Activated naive CD8-positive, alpha-beta T cell treated with anti-CD3 and anti-CD28 coated beads, Interleukin-2, amount 10 ng/mL, durations not matched to agents 7 days and 5 days (primary cell): ENCODE measurements at places on chromosomes 4 and X. TPM values are rescaled to one million over a fixed set of nuclear protein-coding genes. Genes with fewer than 3 reads are reported as not detected.

DNA sequence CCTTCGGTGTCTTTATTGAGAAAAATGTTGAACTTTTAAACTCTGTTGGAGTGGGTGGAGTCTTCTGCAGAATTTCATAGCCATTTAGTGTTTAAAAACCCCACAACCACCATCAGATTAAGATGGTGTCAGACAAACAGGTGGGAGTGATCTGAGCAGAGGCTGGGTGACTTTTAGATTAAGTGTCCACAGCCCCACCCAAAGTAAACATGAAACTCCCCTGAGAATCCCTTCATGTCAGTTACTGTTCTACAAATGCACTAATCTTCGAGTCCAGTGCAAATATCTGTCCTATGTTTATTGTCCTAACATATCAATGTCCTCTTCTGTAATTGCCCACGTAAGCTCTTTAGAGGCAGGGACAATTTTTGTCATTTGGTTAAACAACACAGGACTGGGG lies 175.6 kb upstream of the RBPJ start:
- H3K4me1 ChIP-seq, result peaks cover 6% of the 10 kb centered on the region
- peaks cover 6% of the 10 kb centered on the region for H3K36me3 ChIP-seq
- H3K4me3 ChIP-seq, result no peak overlapping the region

- peaks cover 9% of the 10 kb centered on the region for H3K4me1 ChIP-seq
- no peak overlapping the region for H3K4me3 ChIP-seq
- no peak overlapping the region for H3K27ac ChIP-seq
Measured at GRCh38 chr4:80360900-80361299, 25.4 kb downstream of the CFAP299 start.

- no peak for DNase-seq
- H3K27me3 ChIP-seq, result no peaks in the 10 kb centered on the region
- H3K4me3 ChIP-seq, result peak overlapping the region; percentile 3
- peaks cover 7% of the 10 kb centered on the region for H3K36me3 ChIP-seq
- H3K4me1 ChIP-seq, result peaks cover 7% of the 10 kb centered on the region
Measured at GRCh38 chrX:70470850-70471289, 26.2 kb downstream of the DLG3 start.

DNA sequence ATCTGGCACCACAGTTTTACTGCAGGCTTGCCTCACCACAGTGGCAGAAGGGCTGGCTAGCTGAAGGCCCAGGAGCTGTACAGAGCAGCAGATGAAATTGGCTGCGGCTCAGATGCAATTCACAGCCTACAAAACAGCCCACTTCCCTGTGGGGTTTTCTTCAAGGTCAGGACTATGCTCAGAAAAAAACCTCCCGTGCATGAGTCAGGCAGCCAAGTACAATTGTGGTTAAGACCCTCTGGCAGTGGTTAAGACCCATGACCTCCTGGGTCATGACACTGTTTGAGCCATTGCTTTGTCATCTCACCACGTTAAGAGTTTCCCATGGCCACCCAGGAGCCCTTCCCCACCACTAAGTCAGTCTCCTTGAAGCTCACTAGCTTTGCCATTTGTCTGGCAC lies 276.3 kb downstream of the HNRNPD start:
- no peak for DNase-seq
- peaks cover 2% of the 10 kb centered on the region for H3K27me3 ChIP-seq
- H3K4me3 ChIP-seq, result no peak overlapping the region
- H3K4me1 ChIP-seq, result no peaks in the 10 kb centered on the region
- no peaks in the 10 kb centered on the region for H3K36me3 ChIP-seq

- no peaks in the 10 kb centered on the region for H3K4me1 ChIP-seq
- no peak for DNase-seq
- H3K27me3 ChIP-seq, result no peaks in the 10 kb centered on the region
- H3K27ac ChIP-seq, result no peak overlapping the region
Measured at GRCh38 chrX:55777596-55777995, 60.0 kb downstream of the RRAGB start.

GRCh38 chrX:41634284-41634683 lies 54.5 kb upstream of the GPR34 start:
- H3K4me1 ChIP-seq, result no peaks in the 10 kb centered on the region
- no peak for DNase-seq
- H3K27me3 ChIP-seq, result no peaks in the 10 kb centered on the region
- no peak overlapping the region for H3K27ac ChIP-seq
- no peak overlapping the region for H3K4me3 ChIP-seq

DNA sequence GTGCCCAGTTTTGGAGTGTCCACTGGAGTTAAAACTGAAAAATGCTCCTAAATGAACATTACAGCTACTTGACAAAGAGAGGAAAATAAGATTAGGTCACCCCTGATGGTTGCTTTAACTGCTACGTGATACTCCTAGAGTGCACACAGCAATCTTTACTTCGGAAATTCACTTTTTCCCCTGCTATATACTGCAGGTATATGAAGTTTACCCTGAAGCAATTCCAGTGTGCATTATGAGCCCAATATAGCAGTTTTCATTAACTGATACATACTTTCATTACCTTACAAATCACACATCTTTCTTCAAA lies 773 bp upstream of the ZNF827 start:
- no peak overlapping the region for H3K4me3 ChIP-seq
- H3K27me3 ChIP-seq, result peaks cover 7% of the 10 kb centered on the region
- H3K27ac ChIP-seq, result no peak overlapping the region
- DNase-seq, result no peak
- H3K36me3 ChIP-seq, result peaks cover 3% of the 10 kb centered on the region

DNA sequence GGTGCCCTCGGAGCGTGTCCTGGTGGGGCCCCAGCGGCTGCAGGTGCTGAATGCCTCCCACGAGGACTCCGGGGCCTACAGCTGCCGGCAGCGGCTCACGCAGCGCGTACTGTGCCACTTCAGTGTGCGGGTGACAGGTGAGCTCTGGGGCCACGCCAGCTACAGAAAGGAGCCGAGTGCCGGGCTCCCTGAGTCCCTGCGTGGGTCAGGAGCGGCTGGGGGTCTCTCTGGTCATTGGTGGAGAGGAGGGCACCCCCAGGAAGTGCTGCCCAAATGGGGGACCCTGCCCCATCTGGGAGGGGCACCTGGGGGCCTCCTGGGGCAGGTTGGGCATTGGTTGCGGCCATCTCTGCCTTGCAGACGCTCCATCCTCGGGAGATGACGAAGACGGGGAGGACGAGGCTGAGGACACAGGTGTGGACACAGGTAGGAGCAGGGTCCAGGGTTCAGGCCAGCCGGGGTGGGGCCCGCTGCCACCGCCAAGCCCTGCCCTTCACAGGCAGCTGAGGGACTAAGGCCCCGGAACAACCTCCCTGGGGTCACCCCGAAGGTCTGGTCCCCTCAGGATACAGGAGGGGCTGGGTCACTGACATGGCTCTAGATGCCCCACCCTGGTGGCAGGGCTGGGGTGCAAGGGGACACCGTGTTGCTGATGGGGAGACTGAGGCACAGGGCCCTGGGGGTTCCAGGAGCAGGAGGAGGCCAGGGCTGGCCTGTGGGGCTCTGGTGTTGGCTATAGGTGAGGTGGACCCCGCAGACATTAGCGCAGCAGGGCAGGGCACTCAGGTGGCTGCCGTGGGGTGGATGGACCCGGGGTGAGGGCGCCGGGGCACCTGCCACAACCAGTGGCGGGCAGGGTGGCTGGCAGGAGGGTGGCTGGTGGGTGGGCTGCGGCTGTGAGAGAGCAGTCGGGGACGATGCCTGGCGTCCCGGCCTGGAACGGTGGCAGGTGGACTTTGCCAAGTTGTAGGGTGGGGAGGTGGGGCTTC lies 6.6 kb downstream of the FGFR3 start:
- H3K4me3 ChIP-seq, result no peak overlapping the region
- no peaks in the 10 kb centered on the region for H3K36me3 ChIP-seq
- no peak overlapping the region for H3K27ac ChIP-seq

GRCh38 chr4:162282684-162283083 lies 118.9 kb upstream of the FSTL5 start:
- no peak overlapping the region for H3K27ac ChIP-seq
- no peak for DNase-seq
- no peak overlapping the region for H3K4me3 ChIP-seq
- no peaks in the 10 kb centered on the region for H3K36me3 ChIP-seq

GRCh38 chrX:148825696-148826095 lies 325.3 kb downstream of the AFF2 start:
- no peak overlapping the region for H3K4me3 ChIP-seq
- no peaks in the 10 kb centered on the region for H3K36me3 ChIP-seq
- no peak overlapping the region for H3K27ac ChIP-seq

- no peaks in the 10 kb centered on the region for H3K27me3 ChIP-seq
- no peak for DNase-seq
- H3K4me3 ChIP-seq, result peak overlapping the region; percentile 94
- H3K36me3 ChIP-seq, result peaks cover 11% of the 10 kb centered on the region
- H3K27ac ChIP-seq, result peak overlapping the region; percentile 89
Measured at GRCh38 chrX:130174045-130174704, 2.4 kb downstream of the RAB33A start.

DNA sequence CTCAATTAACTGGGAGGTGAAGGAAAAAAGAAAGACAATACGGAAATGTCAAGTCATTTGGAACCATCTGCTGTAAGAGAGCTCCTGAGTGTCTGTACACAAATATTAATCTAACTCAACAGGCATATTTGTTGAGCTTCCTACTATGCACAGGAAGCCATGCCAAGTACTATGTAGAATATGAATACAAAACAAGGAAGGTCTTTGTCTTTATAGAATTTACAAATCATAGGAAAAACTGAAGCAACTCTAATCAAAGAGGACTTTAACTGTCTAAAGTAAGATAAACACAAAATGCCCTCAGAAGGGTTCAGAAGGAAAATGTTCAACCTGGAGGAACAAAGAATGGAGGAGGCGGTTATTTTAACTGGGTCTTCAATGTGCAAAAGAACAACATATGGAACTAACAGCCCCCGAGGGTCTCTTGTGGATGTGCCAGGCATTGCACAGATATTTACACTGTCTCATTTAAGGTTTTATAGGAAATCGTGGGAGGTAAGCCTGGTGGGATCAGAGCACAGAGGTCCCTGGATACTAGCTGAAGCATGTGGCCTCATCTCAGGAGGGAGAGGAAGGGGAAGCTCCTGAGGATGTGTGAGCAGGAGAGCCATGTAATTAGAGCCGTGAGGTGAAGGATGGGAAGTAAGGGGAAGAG lies 5.8 kb downstream of the FAM114A1 start:
- H3K4me1 ChIP-seq, result peaks cover 6% of the 10 kb centered on the region
- DNase-seq, result no peak
- no peak overlapping the region for H3K4me3 ChIP-seq
- peaks cover 32% of the 10 kb centered on the region for H3K27me3 ChIP-seq
- no peaks in the 10 kb centered on the region for H3K36me3 ChIP-seq

DNA sequence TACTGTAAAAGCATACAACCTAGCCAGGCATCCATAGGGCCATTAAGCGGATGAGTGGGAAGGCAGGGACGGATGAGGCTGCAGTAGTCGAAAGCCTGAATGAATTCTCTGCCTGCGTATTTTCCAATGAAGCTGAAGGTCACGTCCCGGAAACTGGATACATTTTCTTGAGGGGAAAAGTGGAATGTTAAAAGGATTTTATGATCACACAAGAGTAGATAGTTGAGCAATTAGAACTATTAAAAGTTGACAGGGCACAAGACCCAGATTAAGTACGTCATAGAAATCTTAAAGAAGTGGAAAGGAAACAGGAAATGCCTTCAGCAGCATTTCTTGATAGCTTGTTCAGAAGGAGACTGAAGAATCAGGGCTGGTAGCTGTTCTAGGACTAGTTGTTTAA lies 98.3 kb upstream of the CXXC4 start:
- no peak for DNase-seq
- no peak overlapping the region for H3K27ac ChIP-seq
- no peaks in the 10 kb centered on the region for H3K36me3 ChIP-seq
- peak overlapping the region; percentile 35 for H3K4me3 ChIP-seq
- no peaks in the 10 kb centered on the region for H3K27me3 ChIP-seq
- H3K4me1 ChIP-seq, result peaks cover 2% of the 10 kb centered on the region

GRCh38 chr4:105894660-105895582 lies at the start of gene NPNT:
TSS of gene NPNT (plus strand) at chr4:105895471. CDS start at chr4:105895653, 182 bp downstream.
- peak within 1 kb of the TSS; percentile 55 for H3K4me3 ChIP-seq
- peaks cover 83% of the 10 kb centered on the region for H3K27me3 ChIP-seq
- peaks cover 7% of the 10 kb centered on the region for H3K4me1 ChIP-seq
- no peaks in the 10 kb centered on the region for H3K36me3 ChIP-seq

DNA sequence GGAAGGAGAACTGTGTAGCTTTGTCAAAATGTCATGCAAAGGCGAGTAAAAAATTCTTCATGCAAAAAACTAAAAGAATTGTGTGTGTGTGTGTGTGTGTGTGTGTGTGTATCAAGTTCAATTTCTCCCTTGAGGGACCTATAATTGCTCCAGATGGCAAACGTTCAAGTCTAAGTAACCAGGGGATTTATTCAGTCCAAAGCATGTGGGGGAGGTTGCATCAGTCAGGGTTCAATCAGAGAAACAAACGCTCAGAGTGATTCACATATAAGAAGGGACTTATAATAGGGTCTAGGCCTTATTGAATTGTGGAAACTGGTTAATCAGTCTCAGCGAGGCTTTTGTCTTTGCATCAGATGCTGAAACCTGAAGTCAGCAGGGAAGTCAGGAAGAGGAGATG lies 5.0 kb downstream of the DCAF8L1 start:
- no peak overlapping the region for H3K27ac ChIP-seq
- no peaks in the 10 kb centered on the region for H3K36me3 ChIP-seq
- no peaks in the 10 kb centered on the region for H3K4me1 ChIP-seq
- H3K4me3 ChIP-seq, result no peak overlapping the region

DNA sequence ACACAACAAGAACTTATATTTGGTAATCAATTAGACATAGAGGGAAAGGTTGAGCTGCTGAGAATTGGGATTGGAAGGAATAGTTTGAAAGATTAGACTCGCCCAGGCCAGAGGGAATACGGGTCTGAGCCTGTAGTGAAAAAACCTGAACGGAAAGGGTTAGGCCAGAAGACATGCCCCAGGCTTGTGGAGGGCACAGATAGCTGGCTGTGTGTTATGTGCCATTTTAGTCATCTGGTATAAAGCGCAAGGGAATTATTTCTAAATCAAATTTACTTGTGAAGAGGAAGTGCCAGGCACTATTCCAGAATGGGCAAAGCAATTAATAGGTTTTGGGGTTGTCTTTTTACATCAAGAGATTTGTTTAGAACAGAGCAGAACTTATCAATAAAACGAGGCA lies 187.5 kb upstream of the ANKRD50 start:
- H3K4me3 ChIP-seq, result no peak overlapping the region
- H3K27ac ChIP-seq, result no peak overlapping the region

- DNase-seq, result no peak
- no peaks in the 10 kb centered on the region for H3K36me3 ChIP-seq
- no peak overlapping the region for H3K27ac ChIP-seq
- no peaks in the 10 kb centered on the region for H3K27me3 ChIP-seq
- H3K4me1 ChIP-seq, result no peaks in the 10 kb centered on the region
Measured at GRCh38 chr4:85092536-85092935, 126.0 kb upstream of the WDFY3 start.

DNA sequence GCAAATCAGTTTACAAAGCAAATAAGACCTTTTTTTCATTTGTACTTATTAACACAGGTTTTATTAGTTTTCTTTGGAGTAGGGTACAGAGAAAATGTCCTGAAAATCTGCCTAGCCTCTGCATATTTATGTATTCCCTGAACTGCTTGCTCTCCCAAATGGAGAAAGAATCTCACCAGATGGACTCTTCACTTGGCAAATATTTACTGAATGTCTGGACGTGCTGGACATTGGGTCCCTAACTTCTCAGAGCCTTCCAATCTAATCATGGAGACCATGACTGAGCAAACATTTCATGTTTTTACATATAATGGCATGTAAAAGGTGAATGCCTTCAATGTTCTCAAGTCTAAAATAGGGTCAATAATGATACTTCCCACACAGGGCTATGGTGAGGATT lies 126.0 kb downstream of the CHRDL1 start:
- no peaks in the 10 kb centered on the region for H3K27me3 ChIP-seq
- DNase-seq, result no peak
- H3K4me1 ChIP-seq, result no peaks in the 10 kb centered on the region
- no peak overlapping the region for H3K4me3 ChIP-seq

The FGFRL1 gene
- 19.1 TPM for total RNA-seq

The REPS2 gene
- 0.31 TPM for total RNA-seq

The RHOXF1 gene
- 0.42 TPM for total RNA-seq

The SPATA18 gene
- 0.55 TPM for total RNA-seq

The ADH1B gene
- not detected for total RNA-seq

The SPANXN1 gene
- not detected for total RNA-seq

The ITGB1BP2 gene
- 6.6 TPM for total RNA-seq

The HSFX2 gene
- not detected for total RNA-seq

The FRMD7 gene
- not detected for total RNA-seq
